ENCODE measurements at places on chromosomes 4 and X.

DNA sequence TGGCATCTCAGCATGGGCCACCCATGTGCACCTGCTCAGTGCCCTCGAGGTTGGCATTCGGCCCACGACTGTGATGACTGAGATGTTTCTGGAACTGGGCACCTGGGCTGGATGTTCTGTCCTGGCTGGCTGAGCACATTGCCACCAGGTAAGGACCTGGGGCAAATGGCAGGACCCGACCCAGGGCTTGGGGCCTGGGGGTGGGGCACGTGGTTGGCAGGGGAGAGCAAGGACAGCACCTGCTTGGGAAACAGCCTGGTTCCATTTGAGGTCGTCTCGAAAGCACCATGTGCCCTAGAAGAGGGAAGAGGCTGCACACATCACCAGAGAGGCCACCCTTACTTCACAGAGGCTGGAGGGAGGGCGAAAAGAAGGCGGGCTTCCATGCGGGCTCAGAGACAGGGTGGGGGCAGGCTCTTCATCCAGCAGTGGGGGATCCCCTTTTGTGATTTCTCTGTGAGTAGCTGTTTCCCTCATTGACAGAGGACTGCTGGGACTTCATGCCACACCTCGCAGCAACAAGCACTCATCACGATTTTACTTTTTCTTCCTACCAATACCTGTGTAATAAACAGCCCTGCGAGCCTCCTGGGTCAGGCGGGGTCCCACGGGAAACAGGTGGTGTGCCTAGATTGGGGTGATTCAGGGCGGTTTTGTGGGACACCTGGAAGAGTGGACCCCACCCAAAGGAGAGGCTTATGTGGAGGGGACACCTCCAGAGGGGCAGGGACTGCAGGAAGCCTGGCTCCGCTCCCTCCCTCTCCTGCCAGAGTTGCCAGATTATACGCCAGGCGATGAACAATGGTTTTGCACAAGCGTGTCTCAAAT is 12.0 kb downstream of the TMEM187 start:
- DNase-seq, result no peak

DNA sequence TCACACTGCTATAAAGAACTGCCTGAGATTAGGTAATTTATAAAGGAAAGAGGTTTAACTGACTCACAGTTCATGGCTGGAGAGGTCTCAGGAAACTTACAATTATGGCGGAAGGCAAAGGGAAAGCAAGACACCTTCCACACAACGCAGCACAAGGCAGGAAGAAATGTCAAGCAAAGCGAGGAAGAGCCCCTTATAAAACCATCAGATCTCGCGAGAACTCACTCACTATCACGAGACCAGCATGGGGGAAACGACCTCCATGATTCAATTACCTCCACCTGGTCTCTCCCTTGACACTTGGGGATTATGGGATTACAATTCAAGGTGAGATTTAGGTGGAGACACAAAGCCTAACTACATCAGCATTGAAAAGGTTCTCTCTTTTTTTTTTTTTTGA is 39.6 kb downstream of the PALLD start:
- no peak for DNase-seq

GRCh38 chr4:159463235-159463634 is 360.4 kb downstream of the RAPGEF2 start:
- DNase-seq, result no peak

GRCh38 chr4:99853999-99854398 is 37.4 kb downstream of the DAPP1 start:
- DNase-seq, result no peak

DNA sequence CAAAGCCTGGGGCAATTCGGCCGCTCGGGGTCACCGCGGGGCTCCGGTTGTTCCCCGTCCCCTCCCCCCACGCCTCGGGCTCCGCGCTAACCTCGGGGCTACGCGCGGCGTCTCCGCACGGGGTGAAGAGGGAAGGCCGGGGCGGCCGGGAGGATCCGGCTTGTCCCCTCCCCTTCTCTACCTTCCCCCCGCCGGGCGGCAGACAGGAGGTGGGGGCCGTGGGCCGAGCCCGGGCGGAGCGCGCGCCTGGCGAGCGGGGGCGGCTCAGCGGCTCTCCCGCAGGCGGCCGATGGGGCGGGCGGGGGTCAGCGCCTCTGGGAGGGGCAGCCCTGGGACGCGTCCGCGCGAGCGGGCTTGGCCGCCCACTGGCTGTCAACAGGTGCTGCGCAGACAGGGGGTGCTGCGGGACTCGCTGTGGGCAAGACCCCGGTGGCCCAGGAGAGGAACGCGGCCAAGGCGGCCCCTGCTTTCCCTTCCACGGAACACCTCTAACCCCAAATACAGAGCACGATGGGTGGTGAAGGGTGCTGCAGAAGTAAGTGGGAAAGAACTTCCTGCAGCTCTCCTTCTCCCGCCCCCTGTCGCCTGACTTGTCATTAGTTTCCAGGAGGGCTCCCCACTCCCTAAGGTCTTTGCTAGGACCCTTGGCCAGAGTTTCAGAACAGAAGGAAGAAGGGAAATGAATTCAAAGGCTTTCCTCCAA is at the start of gene PDGFC:
PDGFC (minus strand) TSS at position 124 of the 703 bp plus-strand sequence. CDS start 896 bp downstream, outside the sequence.
- no peak for DNase-seq

- no peak for DNase-seq
Observed at GRCh38 chr4:26762650-26763049, 98.0 kb upstream of the STIM2 start.

Data from smooth muscle cell of the brain vasculature (primary cell).